ENCODE measurements at places on chromosomes 13 and 19.

DNA sequence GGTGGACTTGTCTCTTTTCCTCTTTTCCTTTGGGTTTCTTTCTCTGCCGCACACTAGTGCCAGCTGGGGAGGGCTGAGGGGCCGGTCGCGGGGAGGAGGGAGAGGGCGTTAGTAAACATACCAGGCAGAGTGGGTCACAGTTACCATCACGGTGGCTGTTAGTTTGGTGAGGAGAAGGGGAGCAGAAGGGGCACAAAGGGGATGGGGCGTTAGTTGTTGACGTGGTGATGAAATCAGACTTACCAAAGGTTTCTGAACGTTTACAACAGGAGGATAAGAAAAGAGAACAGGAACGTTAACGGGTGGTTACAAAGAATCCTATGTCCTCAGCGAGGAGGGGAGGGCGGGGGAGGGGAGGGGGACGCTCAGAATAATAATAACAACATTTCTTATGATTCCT is 77.9 kb downstream of the PTPRS start:
- DNase-seq: no peak

GRCh38 chr19:45168767-45169351 is 8.1 kb upstream of the NKPD1 start:
- no peak for DNase-seq

DNA sequence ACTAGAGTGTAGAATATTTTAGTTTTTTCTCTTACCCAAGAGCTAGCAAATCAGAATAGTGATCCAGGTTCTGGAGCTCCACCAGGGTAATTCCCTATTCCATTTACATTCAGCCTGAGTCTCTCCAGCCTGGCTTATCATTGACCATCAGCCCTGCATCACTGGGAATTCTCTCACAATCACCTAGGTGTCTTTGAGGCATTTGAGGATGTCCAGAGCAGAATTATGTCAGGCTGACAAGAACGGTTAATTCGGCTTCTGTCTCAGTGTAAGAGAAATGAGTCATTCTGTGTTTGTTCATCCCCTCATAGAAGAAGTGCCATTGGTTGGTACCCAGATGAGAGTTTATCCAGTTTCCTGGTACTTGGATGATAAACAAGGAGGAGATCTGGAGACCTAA is 180.5 kb downstream of the ZNF737 start:
- no peak for DNase-seq

DNA sequence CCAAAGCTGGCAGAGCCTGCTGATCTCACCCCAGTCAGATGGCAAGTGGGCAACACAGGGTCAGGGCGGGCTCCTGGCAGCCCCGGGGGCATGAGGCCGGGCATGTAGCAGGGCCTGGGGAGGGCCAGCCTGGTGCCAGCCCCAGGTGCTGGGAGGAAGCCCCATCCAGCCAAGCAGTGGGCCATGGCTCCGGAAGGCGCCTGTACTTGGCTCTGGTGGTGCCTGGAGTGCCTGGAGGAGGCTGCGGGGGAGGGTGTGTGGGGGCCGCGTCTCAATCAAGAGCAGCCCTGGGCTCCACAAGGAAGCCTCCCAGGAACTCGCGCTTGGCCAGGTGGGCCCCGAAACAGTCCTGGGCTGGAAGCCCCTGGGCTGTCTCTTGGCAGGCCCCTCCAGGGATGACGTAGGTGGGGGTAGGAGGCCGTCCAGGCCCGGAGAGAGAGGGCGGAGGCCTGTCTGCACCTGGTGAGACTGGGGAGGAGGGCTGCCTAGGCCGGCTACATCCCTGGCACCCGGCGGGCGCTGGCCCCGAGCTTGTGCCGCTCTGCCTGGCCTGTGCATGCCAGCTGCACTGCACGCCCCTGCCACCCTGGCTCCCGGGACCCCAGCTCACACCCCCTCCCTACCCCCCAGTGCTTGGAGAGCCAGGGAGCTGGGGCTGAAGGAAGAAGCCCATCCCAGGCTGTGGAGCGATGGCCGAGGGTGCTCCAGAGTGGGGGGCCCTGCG is 45.9 kb downstream of the COMP start:
- no peak for DNase-seq

DNA sequence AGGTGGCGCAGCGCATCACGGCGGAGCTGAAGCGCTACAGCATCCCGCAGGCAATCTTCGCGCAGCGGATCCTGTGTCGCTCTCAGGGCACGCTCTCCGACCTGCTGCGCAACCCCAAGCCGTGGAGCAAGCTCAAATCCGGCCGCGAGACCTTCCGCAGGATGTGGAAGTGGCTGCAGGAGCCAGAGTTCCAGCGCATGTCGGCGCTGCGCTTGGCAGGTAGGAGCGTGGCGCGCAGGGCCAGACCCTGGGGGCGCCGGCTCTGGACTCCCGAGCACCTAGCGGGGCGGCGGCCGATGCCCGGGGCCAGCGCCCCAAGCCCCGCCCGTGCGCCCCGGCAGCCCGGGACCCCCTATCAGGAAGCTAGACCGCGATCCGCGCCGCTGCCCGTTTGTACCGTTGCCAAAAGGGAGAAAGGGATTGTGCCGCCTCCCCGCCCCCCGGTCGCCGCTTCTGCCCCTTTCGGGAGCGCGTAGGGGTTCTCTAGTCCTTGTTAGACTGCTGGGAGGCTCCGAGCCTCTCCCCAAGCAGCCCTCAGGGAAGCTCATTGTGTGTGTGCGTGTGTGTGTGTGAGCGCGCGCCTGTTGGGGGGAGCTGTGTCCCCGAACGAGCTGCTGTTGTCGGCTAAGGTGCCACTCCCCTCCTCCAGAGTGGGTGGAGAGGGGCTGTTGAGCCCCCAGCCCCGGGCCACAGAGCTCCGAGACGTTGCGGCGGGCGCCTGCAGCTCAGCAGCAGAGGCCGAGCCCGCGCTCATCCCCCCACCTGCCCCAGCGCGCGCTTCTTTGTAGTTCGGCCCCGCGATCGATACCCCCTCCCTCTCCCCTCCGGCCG is 1.5 kb downstream of the ONECUT3 start:
- DNase-seq: no peak

- DNase-seq: no peak
These were observed 169.2 kb downstream of the ZIC5 start for GRCh38 chr13:99802416-99802815.

DNA sequence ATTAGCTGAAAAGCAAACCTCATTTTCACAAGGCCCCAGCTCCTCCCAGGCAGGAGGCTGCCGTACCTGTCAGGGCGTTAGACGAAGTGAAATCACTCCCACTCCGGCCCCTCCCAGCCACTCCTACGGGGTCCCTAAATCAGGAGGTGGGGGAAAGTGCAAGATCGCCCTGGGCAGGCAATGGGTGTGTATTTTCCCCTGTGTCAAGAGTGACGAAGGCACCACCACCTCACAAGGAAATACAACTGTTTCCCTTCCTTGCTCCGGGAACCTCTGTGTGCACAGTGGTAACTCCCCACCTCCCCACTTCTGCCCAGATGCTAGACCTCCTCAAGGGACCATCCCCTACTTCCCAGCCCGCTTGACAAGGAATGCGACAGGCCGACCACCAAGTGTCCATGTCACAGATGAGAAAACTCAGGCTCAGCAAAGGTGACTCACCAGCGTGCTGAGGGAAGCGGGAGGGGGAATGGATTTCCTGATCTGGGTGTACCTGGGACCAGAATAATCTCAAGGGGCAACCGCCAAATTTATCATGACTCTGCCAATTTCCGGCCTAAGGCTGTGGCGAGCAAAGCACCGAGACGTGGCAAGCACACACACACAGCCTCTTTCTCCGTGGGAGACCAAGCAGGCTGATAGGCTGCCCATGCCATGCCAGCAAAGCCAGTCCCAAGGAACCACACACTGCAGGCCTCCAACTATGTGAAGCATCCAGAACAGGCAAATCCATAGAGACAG is 7.3 kb downstream of the PPP6R1 start:
- no peak for DNase-seq

DNA sequence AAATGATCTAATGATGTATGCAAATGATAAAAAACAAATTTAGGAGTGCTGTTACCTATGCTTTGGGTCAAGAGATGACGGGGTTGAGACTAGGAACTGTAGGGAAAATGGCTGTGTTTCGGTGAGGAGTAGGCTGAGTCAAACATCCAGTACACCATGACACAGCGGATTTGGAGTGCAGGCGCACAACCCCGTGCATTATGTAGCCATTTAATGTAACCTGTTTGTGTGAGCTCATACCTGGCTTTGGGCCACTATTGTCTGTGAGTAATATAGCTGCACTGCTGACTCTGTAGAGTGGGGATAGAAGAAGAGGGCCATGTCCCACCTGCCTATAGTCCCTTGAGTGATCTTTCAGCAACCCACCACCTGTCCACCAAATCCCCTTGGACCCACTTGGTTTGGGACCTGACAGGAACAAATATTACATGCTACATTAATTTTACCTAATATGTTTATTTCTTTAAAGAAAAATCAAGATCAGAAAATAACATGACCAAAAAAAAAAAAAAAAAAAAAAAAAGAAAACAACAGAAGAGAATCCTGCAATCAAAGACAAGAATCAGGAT is 95.5 kb upstream of the KLHL1 start:
- DNase-seq: no peak

- DNase-seq: no peak
These were observed 61.8 kb downstream of the AKAP11 start for GRCh38 chr13:42333613-42334328.

DNA sequence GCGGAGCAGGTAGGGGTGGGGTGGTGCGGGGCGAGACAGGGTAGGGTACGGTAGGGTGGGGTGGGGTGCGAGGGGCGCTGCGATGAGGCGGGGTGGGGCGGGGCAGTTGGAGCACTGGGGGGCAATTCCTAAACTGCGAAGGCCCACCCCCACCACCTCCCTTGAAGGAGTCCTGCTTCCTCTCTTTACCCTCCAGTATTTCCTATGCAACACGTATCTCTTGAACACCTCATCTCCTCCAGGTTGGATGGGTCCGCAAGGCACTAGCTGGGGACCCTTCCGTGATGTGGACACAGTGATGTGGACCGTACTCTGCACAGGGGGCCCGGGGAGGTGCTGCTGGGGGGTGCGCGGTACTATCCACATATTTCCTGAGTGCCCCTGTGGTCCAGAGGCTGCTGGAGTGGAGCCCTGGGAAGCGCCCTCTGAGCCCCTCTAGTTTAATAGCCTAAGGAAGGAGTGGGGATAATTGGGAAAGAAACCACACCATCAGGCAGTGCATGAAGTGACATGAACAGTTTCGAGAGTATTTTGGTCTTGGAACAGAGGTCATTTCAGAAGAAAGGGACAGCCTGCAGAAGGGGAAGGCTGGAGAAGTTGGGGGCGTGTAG is 1.1 kb downstream of the IL17D start:
- DNase-seq: no peak

GRCh38 chr19:4500841-4501591 is 17.3 kb downstream of the PLIN4 start:
- DNase-seq: no peak

DNA sequence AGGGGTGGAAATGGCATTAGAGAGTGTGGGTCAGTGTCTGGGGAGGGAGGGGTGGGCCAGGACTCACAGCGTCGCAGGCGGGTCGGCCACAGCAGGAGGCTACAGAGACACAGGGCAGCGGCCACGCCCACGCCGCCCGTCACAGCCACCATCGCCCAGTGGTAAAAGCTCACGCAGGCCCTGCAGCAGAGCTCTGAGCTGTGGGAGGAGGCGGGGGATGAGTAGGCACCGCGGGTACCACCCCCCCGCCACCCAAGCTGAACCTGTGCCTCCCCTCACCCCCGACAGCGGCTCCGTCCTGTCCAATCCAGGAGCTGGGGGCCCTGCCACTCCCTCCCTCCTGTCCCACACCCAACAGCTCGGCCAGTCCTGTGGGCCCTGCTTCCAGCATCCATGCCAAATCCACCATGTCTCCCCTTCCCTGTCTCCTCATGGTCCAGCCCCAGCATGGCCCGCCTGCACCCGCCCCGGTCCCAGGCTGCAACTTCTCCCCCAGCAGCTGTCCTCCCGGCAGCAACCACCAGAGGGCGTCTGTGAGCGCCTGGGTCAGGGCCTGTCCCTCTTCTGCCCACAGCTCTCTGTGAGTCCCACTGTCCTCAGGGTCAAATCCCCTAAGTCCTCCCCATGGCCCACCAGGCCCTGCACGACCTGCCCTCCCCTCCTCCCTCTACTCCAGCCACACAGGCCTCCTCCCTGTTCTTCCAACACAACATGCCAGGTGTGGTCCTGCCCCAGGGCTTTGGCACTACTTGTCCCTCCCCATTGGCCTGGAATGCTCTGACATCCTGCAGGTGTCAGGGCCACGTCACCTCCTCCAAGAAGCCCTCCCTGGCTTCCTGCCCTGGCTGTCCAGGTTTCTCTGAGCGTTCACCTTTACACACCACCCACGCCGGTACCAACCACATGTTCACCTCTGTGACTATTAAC is 6.0 kb downstream of the TEKTIP1 start:
- DNase-seq: peak; percentile 74

DNA sequence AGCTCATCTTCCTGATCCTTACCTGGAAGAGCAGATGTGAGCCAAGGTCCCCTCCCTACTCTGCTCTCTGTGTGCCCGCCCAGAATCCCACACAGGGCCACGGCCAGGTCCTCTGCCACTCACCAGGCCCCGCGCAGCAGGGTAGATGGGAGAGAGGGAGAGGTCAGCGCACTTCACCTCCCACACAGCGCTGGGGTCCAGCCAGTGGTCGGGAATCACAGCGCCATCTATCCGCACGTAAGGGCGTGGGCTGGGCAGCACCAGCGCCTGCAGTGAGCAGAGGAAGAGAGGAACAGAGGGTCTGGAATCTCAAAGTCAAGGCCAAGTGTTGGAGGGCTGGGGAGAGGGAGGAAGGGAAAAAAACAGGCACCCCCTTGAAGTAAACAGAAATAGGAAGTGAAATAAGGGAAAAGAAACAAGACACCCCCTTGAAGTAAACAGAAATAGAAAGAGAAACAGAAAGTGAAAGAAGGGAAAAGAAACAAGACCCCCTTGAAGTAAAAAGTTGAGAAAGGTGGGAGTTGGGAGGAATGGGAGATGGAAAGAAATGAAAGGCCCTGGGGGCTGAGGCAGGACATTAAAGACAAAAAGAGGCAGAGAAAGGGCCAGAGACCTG is 7.0 kb upstream of the PLA2G4C start:
- no peak for DNase-seq

GRCh38 chr13:97283888-97284287 is 61.8 kb downstream of the MBNL2 start:
- DNase-seq: no peak

DNA sequence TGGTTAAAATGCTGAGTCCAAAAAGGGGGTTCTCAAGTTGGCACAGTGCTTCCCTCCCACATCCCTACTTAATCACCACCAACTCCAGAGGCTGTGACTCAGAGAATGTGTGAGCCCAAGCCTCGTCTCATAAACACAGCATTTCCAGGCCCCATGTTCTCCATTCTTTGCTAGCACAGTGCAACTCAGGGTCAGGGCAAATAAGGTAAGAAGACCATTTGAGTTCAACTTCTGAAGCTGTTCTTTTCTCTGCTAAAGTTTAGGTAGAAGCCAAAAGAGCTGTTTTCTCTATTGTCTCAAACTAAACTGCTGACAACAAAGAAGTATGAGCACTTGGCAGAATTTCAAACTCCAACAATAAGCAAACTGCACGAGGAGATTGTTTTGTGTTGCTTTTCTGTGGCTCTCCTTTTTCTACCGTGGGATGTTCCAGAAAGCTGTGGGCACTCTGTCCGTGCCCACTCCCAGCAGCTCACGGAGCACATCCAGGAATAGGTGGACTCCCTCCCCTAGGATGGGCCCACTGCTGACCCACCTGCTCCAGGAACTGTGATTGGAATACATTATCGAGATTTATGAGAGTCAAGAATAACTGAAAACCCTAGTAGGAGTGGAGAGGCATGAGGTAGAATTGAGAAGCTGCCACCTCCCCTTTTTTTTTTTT is 494.3 kb downstream of the COG6 start:
- DNase-seq: no peak

- no peak for DNase-seq
These were observed 682 bp downstream of the PIK3R2 start for GRCh38 chr19:18153556-18154134.
